Right cardiac atrium (tissue), 5 donors: ENCODE measurements at places on chromosomes 12 and 14. TPM values are rescaled to one million over a fixed set of nuclear protein-coding genes. Genes with fewer than 3 reads are reported as not detected.

- DNase-seq, result no peak
Measured at GRCh38 chr12:106073179-106073578, 65.6 kb downstream of the NUAK1 start.

DNA sequence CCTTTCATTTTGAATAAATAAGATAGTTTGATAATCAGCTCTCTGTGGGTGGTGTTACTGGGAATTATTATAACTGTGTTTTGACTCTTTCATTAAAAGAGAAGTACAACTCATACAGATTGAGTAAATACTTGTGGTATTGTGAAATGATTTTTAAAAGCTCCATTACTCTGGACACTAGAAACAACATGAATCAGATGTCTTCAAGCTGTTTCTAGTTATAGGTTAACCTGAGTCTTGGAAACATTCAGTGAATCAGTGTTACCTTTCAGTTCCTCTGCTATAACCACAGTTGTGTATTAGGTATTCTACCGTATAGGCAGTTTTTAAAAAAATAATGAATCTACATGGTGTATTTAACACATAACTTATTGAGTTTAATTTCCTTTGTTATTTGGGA, 128.4 kb upstream of the SSTR1 start:
- DNase-seq, result no peak

GRCh38 chr12:3170423-3171194, 93.4 kb downstream of the TSPAN9 start:
- no peak for DNase-seq

GRCh38 chr14:56709201-56709600, 101.1 kb downstream of the OTX2 start:
- no peak for DNase-seq

PAH gene
- polyA plus RNA-seq, result not detected

DNA sequence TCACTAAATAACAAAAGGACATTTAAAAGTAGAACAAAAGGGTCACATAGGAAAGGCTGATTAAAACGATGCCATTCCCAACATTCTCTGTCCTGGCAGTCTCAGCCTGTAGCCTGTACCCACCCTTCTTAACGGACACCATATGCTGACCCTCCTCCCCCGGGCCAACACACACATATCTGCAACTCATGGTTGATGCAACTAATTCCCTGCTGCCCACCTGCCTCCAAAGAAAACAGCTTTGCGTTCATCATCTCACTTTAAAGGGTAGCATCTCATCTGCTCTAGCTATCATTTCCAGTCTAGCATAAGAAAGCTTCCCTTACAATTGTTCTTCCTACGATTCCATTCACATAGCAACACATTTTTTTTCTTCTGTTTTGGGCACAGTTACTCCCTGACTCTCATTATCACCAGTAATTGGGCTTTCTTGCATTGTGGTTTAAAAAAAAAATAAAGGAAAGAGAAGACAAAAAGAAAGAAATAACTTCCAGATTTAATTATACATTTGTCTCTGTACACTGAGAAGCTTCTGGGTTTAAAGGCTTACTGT, 92.9 kb downstream of the KCNC2 start:
- no peak for DNase-seq

GRCh38 chr14:33851366-33851765, 99.5 kb downstream of the EGLN3 start:
- no peak for DNase-seq

SUDS3 gene
- polyA plus RNA-seq, result 9.5 TPM

JDP2 gene
- polyA plus RNA-seq, result 39.2 TPM

DNA sequence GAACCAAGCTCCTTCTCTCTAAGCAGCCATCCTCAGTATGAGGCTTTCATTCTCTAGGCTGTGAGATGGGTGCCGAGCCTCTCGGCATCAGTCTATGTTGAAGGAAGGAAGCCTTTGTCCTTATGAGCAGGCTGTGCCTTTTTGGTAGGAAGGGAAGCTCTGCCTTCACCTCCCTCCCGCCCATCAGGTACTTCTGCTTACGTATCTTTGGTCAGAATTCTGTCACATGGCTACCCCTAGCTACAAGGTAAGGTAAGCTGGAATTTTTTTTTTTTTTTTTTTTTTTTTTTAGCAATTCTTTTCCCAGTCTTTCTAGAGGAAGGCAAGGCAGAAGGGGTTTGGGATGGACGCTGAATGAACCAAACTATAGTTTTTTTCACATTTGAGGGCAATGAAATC, 16.9 kb downstream of the BATF start:
- DNase-seq, result no peak

GRCh38 chr12:131628023-131628740, 82.7 kb upstream of the SFSWAP start:
- DNase-seq, result no peak

DNA sequence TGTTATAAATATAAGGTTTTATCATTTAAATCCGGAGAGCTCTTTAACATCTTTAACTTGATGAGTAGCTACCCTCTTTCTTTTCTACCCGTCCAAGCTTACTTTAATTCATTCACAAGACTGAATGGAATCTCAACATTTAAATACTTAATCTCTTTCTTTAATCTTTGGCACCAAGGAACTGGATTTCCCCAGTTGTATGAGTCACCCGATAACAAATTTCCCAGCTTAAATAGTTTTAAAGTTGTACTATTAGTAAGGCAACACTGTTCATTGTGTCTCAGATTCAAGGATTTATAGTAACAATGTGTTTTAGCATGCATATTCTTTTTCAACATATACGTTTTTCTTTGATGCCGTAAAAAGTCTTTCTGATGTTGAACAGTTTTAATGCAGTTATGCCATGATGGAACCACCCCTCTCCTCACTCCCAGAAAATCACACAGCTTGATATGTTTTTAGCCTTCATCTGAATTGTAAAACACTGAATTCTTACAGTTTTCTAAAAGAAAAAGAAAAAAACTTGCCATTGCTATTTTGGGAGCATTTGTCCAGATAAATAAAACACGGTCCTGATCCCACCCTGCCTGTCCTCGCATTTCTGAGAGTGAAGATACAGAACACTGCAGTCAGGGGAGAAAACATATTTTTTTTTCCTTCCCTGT, 16.0 kb upstream of the LRP6 start:
- no peak for DNase-seq

DNA sequence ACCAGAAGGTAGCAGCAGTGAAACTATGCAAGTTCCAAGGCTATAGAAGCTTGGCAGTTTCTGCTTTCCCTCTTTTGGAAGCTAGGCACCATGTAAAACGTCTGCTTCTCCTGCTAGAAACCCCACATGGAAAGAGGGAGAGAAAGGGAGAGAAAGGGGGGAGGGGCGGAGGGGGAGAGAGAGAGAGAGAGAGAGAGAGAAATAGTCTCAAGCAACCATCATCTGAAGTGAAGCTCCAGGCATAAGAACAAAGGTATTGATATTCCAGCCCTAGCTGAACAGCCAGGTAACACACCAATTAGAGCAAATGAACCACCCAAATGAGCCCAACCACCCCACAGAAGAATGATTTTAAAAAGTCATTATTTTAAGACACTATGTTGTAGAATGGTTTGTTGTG, 8.5 kb downstream of the SLC6A15 start:
- no peak for DNase-seq

TESPA1 gene
- polyA plus RNA-seq, result 0.14 TPM

- no peak for DNase-seq
Measured at GRCh38 chr14:94775871-94776210, 5.9 kb upstream of the GSC start.

YAF2 gene
- 42.6 TPM for polyA plus RNA-seq

SERPINA5 gene
- polyA plus RNA-seq, result 13.2 TPM

DNAL1 gene
- 5.3 TPM for polyA plus RNA-seq

DNA sequence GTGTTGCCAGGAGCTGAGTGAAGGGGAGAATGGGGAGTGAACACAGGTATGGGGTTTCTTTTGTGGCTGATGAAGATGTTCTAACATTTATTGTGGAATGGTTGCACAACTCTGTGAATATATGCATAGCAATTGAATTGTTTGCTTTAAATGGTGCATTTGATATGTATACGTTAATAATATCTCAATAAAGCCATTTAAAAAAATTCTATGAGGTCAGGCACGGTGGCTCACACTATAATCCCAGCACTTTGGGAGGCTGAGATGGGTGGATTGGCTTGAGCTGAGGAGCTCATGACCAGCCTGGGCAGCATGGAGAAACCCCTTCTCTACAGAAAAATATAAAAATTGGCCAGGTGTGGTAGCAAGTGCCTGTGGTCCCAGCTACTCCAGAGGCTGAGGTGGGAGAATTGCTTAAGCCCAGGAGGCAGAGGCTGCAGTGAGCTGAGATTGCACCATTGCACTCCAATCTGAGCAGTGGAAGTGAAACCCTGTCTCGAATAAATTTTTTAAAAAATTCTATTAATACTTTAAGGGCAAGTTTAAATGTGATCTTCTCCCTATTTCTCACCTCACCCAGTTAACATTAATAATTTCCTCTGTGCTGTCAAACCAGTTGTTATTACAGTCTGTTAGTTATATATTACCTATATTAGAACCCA, 65.3 kb downstream of the DENND5B start:
- no peak for DNase-seq

DPPA3 gene
- not detected for polyA plus RNA-seq

DNA sequence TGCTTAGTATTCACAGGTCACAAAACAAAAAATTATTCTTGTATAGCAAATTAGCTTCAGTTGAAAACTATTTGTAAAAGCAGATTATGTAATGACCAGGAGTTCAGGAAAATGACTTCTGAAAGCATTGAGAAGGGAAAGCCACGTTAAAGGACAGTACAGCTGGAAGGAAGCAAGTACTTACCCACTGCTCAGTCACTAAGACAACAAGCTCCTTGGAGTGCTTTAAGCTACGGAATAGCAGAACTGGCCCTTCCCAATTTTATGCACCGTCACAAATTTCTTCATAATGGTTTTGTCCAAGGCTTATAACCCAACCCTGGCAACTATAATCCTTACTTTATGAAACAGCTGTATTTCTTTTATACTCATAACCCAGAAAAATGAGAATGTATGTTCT, 13.0 kb upstream of the SNAPC1 start:
- no peak for DNase-seq

DNA sequence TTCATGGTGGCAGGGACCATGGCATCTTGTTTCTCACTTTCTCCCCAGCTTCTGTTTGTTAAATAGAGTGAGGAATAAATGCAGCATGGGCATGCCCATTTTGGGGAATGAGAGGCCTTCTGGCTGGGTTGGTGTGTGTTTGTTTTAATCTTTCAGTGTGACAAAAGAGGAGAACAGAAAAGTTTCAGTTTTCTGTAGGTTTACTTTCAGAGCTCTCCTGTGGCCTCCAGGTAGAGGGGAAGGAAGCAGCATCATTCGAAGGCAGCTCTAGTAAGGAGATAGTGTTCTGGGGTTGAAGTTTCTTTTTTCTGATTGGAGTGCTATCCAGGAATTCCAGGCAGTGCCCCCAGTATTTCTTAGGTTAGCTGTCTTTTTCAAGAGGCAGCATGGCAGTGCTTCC, 15.3 kb downstream of the MSRB3 start:
- DNase-seq, result no peak

DNA sequence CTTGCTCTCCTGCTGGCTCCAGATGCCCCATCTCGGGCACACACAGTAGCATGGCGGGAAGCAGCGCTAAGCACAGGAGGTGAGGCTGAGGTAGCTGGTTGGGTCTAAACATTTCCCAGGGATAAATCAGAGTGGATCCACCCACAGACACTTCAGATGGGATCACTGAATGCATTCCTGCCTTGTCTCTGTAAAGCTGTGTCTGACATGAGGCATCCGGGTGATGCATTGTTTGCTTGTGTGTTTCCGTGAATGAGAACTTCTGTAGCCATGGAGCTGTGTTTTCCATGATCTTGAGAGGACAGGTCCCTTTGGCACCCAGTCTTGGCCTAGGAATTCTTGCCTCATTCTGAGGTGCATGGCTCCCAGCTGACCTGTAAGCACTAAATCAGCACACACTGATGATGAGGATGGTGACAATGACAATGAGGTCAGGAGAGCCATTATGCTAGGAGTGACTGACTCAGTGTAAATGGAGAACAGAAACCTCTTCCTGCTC, 6.7 kb upstream of the KRT75 start:
- no peak for DNase-seq

DNA sequence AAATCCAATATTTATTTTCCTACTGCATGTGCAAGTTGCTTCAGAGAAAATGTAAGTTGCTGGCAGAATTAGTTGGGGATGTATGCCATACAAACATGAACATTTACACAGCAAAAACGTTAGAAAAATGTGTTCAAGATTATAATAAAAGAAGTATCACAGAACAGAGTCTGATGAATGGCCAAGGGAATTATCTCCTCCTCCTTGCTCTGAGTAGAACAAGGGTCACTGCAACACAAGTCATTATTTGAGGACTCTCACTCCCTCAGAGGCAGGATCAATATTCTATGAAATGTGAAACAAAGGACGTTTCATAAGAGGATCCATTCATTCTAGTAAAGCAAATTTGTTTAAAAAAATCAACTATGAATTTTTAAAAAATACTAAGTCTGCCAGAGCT, 177.8 kb downstream of the PRKD1 start:
- DNase-seq, result no peak

KRT81 gene
- polyA plus RNA-seq, result not detected

DNA sequence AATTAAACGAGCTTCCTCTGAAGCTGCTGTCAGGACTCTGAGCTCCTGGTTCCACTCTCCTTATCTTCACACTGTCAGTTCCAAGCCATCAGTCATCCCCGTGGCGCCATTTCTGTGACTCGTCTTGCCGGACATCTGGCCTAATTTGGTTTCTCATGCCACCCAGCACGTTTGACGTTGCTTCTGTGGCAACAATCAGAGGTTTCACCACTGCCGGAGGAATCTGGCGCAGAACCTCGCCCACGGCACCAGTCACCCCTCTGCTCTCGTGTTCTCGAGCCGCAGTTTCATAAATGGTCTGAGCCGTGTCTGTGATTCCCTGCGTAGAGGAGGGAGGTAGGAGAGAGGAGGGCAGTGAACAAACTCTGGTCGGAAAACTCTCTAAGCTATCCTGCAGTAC, 29.7 kb downstream of the BDKRB1 start:
- peak; percentile 72 for DNase-seq

DNA sequence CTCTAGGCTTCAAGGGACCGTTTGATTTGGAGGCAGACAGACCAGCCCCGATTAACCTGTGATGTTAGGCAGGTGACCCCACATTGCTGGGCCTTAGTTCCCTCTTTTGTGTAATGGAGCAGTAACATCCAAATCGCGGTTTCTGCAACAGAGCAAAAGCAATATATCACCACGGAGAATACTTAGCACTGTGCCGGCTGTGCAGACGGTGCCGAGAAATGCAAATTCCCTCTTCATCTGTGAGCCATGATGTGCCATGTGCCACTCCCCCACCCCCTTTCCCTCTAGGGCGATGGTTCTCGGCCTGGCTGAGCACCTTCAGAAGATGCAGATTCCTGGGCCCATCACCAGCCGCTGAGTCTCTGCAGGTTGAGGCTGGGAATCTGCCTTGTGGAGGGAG, 10.9 kb downstream of the BCL7A start:
- no peak for DNase-seq
